ENCODE measurements at places on chromosomes 2 and 18.

- no peak for DNase-seq
These were observed 10.8 kb downstream of the SNORC start for GRCh38 chr2:232880764-232881351.

GRCh38 chr2:3692375-3692774 lies 11.0 kb upstream of the DCDC2C start:
- no peak for DNase-seq

DNA sequence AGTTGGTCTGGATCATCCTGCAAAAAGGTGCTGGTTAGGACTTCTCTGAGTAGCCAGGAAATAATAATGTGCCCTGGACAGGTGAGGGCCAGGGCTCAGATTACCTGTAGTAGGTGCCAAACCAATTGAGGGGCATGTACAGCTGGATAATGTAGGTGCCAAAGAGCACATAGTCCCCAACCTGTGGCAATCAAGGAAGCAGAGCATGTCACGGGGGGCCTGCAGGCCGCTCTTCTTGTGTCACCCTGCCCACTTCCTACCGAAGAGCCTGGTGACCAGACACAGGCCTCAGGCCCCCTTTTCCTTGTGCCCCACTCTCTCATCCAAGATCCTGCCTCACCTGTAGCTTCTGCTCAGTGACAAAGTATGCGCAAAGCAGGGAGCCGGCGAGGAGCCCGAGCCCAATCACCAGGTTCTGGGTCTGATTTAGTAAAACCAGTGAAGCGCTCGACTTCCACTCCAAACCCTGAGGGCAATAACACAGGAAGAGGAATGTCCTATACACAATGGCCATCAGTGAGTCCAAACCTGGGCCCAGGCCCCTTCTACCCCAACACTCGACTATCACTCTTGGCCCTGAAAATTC lies 5.2 kb downstream of the ABCB6 start:
- no peak for DNase-seq

DNA sequence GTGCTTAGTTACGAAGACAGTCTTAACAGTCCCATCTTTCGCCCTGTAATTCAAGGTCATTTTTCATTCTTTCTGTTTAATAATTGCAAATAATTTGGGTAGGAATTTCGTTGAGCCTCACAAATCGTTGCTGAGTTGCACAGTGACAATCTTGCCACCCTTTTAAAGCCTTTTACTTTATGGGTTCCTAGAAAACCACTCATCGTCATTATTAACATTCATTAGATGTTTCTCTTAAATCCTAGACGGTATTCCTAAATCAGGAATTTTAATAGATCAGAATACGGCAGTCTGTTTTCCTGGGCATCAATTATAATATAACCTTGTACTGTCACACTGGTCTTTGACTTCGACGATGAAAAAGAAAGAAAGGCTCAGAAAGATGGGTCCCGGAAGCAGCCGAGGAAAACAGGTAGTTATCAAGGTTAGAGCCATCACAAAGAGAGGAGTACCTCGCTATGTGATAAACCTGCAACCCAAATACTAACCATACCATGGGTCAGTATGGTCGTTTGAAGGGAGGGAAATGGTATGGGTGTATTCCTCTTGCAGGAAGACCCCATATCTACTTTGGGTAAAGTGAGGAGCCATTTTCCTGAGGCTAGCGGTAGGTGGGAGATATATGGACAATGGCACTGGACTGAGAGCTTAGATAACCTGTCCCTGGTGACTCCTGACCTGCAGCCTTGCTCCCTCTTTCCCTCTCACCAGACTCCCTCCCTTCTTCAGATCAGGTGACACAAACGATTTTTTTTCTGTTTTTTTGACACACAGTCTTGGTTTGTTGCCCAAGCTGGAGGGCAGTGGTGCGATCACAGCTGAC lies 981 bp upstream of the SF3B1 start:
- DNase-seq, result no peak

All from left ventricle myocardium superior (tissue), 1 donor.